ENCODE measurements at places on chromosomes 7 and 10. TPM values are rescaled to one million over a fixed set of nuclear protein-coding genes. Genes with fewer than 3 reads are reported as not detected.

The CNTNAP2 gene
- total RNA-seq, result 1.1 TPM

The AQP1 gene
- total RNA-seq, result not detected

The GRM3 gene
- total RNA-seq, result not detected

The SH2B2 gene
- 2.0 TPM for total RNA-seq

The MACC1 gene
- 0.26 TPM for total RNA-seq
